HFF-Myc (cell line): ENCODE measurements at places on chromosomes 5 and 9.

GRCh38 chr5:121581588-121581987, 270.1 kb upstream of the FTMT start:
- DNase-seq = no peak

DNA sequence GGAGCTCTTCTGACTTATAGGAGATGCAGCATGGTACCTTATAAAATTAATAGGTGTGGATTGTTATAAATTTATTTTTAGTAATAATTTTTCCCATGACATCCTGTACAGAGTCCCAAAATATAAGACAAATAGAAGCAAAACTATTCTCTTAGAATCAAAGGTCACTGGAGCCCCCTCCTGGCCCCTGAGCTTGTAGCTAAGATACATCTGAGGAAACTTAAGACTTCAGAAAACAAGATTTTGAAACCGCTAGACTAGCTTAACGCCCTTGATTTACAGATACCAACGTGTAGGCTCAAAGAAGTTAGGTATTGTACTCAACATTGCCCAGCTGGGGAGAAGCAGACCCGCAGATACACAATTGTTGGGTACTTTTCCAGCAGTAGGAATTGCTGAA, 45.7 kb upstream of the KCNN2 start:
- no peak for DNase-seq

GRCh38 chr5:84445049-84445685, 60.5 kb upstream of the EDIL3 start:
- DNase-seq = no peak

DNA sequence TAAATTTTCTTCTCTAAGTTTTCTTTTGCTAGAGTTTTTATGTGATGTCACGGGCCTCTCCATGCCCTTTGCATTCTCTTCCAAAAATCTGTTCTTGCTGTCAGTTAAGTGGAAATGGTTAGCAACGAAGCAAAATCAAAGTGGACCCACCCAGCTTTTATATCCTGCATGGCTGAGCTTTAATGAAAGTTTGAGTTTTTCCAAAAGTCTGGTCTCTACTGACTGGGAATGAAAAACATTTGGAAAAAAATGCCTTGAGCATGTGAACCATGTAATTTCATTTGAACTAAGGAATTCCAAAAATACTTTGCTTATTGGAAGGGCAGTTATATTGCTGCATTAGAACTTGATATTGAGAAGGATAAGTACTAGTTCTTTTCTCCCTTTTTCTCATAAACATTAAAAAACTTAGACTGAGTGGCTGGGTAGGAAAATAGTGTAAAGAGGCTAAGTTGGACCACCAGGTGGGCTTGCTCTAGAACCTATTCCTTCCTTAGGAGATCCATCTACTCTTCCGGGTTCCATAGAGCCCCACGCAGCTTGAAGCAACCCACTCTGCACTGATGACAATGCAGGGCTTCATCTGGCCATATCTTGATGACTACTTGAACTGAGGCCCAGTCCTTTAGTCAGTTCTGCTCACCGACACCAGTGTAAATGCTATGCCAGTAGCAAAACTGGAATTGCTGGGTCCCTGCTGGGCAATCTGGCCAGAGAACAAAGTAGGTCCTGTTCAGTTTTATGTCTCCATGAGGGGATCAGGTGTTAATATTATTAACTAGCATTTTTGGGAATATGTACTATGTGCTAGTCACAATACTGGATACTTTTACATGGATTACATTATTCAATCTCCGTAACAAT, 17.4 kb upstream of the RIC1 start:
- DNase-seq = no peak

DNA sequence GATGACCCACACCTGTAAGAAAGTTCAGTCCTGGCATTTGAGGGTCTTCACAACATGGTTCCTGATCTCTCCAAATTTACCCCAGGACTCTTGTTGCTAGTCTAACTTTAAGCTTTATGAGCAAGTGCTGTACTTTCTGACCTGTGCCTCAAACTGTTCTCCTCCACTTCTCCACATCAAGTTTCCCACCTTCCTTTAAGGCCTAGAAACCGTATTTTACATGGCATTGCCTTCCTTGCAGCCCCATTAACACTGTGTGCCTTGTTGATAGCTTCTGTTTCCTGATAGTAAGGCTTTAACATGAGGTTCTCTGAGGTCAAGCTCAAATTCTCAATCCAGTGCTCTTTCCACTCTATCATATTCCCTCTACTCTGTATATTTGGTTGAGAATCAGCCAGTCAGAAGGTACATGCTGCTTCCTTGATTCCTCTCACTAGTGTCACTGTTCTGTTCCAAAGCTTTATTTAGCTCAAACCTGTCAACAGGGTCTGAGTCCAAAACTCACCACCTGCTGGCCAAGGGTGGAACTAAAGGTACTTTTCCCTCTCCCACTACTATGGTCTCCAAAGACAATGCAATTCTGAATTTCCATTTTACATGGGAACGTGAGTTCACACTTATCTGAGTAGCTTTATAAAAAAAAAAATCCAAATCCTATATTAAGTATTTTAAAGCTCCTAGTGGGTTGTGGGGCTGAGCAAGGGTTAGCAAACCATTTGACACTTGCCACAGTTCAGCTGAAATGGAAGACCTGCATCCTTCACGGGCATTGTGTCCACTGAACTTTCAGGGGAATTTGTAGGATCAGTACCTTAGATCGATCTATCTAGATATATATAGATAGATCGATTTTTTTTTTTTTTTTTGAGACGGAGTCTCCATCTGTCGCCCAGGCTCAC, 21.1 kb downstream of the VCP start:
- no peak for DNase-seq

GRCh38 chr5:159419576-159419975, 89.3 kb upstream of the IL12B start:
- DNase-seq = no peak

DNA sequence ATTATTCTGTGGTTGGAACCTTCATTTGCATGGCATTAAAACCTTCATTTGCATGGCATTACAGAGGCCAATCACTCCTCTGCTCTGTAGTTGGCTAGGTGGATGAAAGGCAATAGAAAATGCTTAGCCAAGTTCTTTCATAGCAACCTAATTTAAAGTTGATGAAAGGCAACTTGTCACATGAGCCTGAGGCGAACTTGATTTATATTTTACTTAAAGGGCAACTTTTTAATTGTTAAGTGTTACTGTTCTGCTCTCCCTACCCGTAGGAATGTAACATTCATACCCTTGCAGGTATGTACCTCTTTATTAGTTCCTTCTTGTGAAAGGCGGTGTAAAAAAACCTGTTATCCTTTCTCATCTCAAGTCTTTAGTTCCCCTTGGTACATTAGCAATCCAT, 7.9 kb upstream of the ERMP1 start:
- DNase-seq = no peak
